Left hindlimb (tissue), 1 donor: ENCODE measurements at places on chromosomes 1 and 21.
A peak's percentile ranks its signal among the peaks of the same experiment; 100 is the strongest.

DNA sequence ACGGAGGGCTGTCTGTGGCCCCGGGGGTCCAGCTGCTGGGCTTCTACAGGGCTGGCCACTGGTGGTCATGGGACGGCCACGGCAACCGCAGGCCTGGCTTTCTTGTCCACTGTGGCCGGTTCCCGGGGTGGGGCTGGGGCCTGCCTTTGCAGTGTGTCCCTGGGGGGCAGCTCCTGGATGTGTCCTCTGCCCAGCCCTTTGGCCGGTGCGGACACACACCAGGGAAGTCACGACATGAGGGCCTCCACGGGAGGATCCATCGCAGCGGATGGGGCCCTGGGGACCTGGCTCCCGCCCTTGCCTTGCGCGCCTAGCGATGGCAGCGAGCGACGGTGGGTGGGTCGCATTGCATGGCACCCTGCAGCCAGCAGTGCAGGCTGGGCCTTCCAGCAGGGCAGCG, 18.0 kb downstream of the PFKL start:
- no peak for DNase-seq

DNA sequence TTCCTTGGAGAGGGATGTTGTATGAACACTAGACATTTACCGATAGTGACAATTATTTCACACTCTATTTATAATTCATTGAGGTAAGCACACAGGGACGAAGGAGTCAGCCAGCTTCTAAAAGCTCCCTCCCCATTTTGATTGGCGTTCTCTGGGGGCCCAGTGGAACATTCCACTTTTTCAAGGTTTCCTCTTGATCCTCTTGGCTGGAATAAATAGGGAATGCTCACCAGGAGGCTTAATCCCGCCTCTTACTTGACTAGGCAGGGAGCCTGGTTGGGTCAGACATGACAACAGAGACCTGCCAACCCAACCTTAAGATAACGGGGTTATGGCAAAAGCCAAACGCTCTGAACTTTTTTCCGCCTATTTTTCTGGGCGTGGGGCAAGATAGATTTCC, 974 bp downstream of the ACTN2 start:
- no peak for DNase-seq

GRCh38 chr1:241034203-241034936, 322.6 kb downstream of the RGS7 start:
- no peak for DNase-seq

- no peak for DNase-seq
Observed at GRCh38 chr1:225953315-225953714, 12.3 kb upstream of the LEFTY2 start.

- DNase-seq = no peak
Observed at GRCh38 chr1:229347528-229347927, 4.7 kb upstream of the CCSAP start.

DNA sequence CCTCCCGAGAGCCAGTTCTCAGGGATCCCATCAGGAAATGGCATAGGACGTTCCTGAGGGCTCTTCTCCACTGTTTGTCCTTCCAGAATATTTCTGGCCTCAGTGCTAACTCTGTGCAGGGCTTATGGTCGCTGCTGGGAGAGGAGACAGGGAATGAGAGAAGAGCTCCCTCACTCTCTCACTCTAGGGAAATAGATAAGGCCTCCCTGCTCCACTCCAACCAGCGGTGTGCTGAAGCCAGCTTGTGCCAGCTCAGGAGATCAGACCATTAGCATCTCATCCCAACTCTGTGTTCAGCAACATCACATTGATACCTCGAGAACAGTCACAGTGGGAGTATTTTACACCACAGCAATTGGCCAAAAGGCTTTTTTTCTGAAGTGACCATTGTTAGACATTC, 49.2 kb upstream of the ZC3H12A start:
- DNase-seq = no peak

GRCh38 chr1:219883400-219884332, 44.7 kb downstream of the SLC30A10 start:
- DNase-seq = no peak

- DNase-seq = no peak
Observed at GRCh38 chr1:183105449-183105848, 80.6 kb upstream of the LAMC2 start.

- DNase-seq = no peak
Observed at GRCh38 chr1:68103884-68104554, 53.6 kb upstream of the DIRAS3 start.

- DNase-seq = no peak
Observed at GRCh38 chr1:172184506-172185191, 235.8 kb upstream of the C1orf105 start.

DNA sequence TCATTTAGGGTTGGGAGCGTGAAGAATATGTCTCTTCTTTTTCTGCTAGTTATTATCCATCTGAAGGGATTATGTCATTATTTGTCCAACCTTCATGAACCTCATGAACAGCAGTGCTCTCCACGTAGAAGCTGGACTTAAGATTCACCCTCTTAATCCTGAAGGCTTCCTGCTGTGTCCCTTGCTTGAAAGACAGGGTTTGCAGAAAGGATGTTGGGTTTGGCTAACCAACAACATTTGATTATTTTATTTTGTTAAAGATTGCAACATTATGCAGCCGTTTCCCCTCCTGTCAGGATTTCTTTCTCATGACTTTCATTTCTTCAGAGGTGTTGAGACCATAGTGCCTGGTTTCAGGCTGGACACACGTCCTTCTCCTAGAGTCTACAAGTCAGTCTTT, 75.2 kb downstream of the NGF start:
- no peak for DNase-seq

GRCh38 chr1:34914958-34915357, 14.5 kb downstream of the DLGAP3 start:
- DNase-seq = no peak

GRCh38 chr1:29311352-29312030, 75.2 kb downstream of the PTPRU start:
- DNase-seq = no peak

- DNase-seq = no peak
Observed at GRCh38 chr1:244207042-244207934, 156.2 kb downstream of the ZBTB18 start.

DNA sequence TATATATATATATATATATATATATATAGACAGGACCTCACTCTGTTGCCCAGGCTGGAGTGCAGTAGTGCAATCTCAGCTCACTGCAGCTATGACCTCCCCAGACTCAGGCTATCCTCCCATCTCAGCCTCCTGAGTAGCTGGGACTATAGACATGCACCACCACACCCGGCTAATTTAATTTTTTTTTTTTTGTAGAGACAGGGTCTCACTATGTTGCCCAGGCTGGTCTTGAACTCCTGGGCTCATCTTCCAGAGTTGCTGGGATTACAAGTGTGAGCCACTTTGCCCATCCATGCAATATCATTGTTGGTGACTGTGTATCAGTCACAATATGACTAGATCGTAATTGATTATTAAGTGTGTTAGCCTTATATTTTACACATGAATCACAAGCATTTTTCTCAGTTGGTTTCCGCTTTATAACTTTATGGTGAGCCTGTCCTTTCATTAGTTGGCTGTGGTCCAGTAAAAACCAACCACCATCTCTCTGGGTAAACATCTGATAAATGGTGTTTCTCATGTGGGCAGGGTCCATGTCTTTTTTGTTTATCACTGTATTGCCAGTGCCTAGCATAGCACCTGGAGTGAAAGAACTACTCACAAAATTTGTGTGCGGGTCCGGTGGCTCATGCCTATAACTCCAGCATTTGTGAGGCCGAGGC, 63.6 kb downstream of the MYOM3 start:
- no peak for DNase-seq

DNA sequence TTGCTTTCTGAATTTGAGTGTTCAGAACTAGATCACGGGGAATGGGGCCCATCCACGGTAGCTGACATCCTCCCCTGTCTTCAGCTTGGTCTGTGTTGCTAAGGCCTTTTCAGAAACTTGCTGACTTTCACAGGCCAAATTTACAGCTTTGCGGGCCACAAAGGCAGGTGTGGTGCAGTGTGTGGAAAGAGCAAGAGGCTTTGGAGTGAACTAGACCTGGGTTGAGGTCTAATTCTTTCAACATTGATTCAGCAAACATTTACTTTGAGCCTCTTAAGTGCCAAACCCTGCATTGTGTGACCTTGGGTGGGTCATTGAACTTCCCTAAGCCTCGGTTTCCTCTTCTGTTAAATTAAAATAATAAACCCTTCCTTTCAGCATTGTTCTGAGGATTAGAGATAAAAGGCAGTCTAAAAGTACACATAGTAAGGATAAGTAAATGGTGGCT, 24.3 kb downstream of the STPG1 start:
- DNase-seq = no peak

- DNase-seq = no peak
Observed at GRCh38 chr1:159163614-159164228, 7.7 kb upstream of the CADM3 start.

- no peak for DNase-seq
Observed at GRCh38 chr1:65958561-65959350, 166.1 kb downstream of the PDE4B start.

DNA sequence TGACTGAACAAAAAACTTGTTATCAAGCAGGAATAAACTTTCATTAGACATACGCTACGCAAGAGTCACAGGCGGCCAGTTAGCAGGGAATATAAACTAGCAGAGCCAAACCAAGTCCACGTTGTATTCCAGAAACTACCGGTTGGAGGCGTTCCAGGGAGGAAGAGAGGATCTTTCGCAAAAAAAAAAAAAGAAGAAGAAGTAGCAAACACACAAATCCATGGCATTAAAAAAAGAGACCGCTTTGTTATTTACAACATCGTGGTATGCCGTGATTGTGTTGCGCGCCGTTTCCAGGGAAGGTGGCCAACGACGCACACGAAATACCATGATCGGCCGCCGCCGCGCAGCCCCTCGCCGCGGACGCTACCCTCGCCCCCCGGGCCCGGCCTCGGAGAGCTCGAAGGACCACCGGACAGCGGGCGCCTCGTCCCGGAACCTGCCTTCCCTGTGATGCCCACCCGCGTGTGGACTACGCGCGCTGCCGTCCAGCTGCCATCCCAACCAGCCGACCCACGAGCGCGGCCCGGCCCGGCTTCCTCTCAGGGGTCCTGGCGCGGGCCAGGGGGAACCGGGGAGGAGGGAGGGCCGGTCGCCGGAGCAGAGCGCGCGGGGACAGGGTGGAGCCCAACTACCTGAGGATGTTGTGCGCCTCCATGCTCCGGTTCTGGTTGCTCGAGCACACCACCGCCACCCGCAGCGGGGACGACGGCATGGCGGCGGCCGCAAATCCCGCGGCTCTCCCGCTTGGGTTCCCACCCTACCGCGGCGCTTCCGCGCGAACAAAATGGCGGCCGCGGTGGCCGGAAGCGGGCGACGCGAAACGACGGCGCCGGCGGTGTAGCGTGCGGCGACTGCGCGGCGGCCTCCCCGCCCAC, 581 bp downstream of the SSU72 start:
- no peak for DNase-seq

DNA sequence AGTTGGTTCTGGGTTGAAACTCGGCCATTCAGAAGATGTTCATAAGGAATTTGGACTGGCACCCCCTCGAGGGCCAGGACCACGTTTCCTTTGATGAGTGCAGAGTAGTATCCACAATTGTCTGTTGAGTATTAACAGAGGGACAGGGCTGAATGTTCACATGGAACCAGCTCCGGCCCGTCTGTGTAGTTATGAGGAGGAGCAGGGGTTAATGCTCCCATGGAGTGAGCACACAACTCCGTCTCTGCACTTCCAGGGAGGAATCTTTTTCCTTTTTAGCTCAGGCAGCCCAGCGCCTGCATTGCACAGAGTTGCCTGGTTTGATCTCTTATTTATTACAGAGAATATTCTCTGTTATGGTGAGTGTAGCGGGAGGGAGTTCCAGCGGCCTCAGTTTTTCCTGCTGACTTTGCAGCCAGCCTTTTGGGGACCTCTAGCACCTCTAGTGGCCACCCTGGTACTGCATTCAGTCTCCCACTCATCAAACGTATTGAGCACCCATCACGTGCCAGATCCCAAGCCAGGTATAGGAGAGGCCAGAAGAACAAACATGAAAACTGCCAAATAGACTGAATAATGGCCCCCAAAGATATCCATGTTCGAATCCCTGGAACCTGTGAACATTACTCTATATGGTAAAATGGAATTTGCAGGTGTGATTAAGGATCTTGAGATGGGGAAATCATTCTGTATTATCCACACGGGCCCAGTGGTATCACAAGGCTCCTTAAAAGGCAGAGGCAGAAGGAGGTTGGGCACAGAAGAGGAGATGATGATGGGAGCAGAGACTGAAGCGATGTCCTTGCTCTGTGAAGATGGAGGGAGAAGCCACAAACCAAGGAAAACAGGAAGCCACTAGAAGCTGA, 167.7 kb upstream of the CSF3R start:
- peak; percentile 36 for DNase-seq

DNA sequence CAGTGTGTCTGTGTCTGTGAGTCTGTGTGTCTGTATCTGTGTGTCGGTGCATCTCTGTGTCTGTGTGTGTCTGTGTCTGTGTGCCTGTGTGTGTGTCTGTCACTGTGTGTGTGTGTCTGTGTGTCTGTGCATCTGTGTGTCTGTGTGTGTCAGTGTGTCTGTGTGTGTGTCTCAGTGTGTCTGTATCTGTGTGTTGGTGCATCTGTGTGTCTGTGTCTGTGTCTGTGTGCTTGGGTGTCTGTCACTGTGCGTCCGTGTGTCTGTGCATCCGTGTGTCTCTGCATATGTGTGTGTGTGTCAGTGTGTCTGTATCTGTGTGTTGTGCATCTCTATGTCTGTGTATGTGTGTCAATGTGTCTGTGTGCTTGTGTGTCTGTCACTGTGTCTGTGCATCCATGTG, 44.7 kb upstream of the POFUT2 start:
- peak; percentile 19 for DNase-seq

GRCh38 chr1:12460911-12461621, 156.9 kb downstream of the DHRS3 start:
- DNase-seq = peak; percentile 84

GRCh38 chr1:58932859-58933598, 149.2 kb upstream of the JUN start:
- DNase-seq = no peak

GRCh38 chr1:201898240-201898894, 9.7 kb downstream of the SHISA4 start:
- no peak for DNase-seq

GRCh38 chr1:117571496-117571895, 34.4 kb upstream of the TENT5C start:
- no peak for DNase-seq

GRCh38 chr21:27366646-27367235, 399.9 kb upstream of the ADAMTS5 start:
- no peak for DNase-seq

GRCh38 chr21:35149698-35150097, 100.6 kb upstream of the RUNX1 start:
- DNase-seq = no peak

- DNase-seq = no peak
Observed at GRCh38 chr1:224641030-224641429, 24.9 kb downstream of the CNIH3 start.

GRCh38 chr1:51752073-51752948, 126.2 kb downstream of the NRDC start:
- no peak for DNase-seq

DNA sequence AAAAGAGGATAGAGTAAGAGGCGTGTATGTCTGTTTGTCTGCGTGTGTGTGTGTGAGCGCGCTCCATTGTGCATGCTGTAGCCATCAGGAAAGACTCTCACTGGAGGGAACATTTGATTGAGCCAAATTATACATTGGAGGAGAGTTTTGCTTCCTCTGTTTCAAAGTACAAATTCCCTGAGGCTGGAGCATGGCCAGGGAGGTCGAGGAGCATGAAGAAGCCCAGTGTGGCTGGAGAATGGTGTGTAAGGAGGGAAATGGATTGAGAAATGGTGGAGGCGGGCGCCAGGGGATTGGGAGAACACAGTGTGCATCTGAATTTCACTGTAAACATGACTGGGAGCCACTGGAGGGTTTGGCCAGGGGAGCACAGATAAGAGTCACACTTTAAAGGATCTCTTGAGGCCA, 22.1 kb upstream of the EFNA1 start:
- no peak for DNase-seq
